Stimulated activated CD4-positive, alpha-beta T cell treated with anti-CD3 and anti-CD28 coated beads, Interleukin-15, amount 100 ng/mL, for 1 hour (primary cell): ENCODE measurements at places on chromosomes 13 and 19.

DNA sequence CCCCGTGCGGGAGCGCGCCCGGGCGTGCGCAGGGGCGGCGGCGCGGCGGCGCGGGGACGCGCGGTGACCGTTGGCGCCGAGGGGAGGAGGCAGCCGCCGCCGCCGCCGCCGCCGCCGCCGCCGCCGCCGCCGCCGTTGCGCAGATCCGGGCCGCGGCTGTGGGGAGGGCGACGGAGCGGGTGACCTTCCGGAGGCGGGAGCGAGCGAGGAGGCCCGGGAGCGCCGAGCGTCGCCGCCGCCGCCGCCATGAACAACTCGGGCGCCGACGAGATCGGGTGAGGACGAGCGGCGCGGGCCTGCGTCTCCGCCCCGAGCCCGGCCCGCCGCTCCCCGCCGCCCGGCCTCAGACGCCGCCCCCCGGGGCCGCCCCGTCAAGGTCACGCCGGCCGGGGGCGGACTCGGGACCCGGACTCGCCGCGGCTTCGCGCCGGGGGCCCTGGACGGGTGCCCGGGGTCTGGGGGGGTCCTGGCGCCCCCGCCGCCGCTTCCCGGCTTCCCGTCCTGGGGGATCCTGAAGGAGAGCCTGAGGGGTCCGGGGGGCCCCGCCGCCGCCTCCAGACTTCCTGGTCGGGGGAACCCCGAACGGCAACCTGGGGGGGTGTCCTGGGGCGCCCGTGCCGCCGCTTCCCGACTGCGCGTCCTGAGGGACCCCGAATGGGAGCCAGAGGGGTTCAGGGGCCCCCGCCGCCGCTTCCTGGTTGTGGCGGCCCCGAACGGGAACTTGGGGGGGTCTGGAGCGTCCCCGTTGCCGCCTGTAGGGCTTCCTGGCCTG is at the start of gene DAZAP1:
Gene DAZAP1, plus strand, starts transcription at position 59 of the 772 bp plus-strand sequence. Its CDS starts 188 bp downstream, at position 247.
- peak; percentile 21 for DNase-seq

DNA sequence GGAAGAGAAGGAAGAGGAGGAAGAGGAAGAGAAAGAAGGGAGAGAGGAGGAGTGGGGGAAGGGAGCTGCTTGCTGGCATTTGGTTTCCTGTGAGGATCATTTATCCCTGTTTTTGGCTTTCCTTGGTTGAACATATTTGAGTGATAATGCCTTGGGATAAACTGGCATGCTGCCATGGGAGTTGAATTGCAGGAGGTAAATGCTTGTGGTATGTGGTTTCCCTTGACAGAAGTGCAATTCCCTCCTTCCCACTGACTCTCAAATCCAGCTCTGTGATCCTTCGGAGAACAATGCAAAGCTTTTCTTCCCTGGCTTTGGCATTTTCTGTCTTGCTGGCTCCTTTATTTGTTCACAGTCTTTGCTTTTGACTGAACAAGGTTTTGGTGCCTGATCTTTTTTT is 27.2 kb upstream of the CBY2 start:
- DNase-seq, result no peak

DNA sequence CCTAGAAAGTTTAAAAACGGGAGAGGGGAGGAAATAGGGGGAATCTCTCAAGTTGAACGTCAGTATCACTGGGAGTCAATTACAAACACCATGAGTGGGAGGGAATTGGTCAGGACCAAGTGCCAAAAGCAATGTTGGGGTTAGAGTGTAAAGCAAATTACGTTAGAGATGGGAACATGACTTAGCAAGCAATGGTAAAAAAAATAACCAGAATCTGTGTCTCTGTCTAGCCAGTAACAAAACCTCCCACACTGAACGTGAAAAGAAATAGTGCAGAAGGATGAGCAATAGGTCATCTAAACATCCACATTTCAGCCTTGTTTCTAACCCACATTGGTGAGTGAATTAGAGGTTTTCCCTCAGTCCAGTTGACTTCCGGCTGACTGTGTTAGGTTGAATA is 242.2 kb downstream of the COG6 start:
- no peak for DNase-seq

GRCh38 chr13:33146843-33147611 is 130.8 kb downstream of the KL start:
- DNase-seq, result no peak

GRCh38 chr13:64928696-64929499 is 2301.2 kb downstream of the PCDH9 start:
- no peak for DNase-seq
